ENCODE measurements at places on chromosomes 11 and 22.
A peak's percentile ranks its signal among the peaks of the same experiment; 100 is the strongest.

- no peak for DNase-seq
Measured at GRCh38 chr11:11788063-11788710, 53.6 kb upstream of the USP47 start.

- DNase-seq: peak; percentile 89
Measured at GRCh38 chr11:121372671-121373429, 79.3 kb upstream of the SORL1 start.

GRCh38 chr11:8729837-8730696 lies 47.5 kb downstream of the RPL27A start:
- DNase-seq: no peak

- DNase-seq: no peak
Measured at GRCh38 chr22:47408409-47408808, 646.0 kb downstream of the TBC1D22A start.

- no peak for DNase-seq
Measured at GRCh38 chr11:116267146-116267545, 505.6 kb downstream of the BUD13 start.
